ENCODE measurements at places on chromosomes 5 and 9.

- no peak for DNase-seq
Observed at GRCh38 chr5:106311230-106311915, 1359.4 kb downstream of the EFNA5 start.

DNA sequence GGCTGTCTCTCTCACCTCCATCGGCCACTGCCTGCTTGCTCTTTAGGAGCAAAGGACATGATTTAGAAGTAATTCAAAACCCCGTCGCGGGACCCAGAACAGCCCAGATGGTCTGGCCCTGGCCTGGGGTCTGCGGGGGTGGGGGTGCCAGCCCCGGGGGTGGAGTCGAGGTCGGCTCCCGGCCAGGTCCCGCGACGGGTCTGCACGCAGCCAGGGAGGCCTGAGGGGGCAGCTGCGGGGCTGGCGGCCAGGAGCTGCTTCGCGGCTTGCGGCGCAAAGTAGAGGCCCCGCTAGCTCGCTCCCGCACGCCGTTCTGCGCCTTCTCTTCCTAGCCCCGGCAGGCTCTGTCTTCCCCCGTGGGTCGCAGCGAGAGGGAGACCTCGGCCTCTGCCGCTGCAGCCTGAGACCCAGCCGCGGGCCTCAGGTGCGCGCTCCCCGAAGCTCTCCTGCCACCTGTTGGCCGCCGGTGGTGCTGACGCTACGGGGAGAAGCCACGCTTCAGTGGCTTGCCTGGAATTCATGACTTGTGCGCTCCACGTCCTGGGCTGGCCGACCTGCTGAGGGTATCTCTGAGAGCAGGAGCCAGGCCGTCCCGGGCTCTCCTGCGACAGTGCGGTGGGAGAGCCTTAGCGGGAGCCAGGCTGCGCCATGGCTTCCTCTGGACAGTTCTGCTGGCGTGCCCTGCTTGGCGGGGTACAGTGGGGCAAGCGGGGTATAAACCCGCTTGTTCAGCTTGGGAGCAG, 157.2 kb upstream of the PITX1 start:
- DNase-seq = peak; percentile 84

DNA sequence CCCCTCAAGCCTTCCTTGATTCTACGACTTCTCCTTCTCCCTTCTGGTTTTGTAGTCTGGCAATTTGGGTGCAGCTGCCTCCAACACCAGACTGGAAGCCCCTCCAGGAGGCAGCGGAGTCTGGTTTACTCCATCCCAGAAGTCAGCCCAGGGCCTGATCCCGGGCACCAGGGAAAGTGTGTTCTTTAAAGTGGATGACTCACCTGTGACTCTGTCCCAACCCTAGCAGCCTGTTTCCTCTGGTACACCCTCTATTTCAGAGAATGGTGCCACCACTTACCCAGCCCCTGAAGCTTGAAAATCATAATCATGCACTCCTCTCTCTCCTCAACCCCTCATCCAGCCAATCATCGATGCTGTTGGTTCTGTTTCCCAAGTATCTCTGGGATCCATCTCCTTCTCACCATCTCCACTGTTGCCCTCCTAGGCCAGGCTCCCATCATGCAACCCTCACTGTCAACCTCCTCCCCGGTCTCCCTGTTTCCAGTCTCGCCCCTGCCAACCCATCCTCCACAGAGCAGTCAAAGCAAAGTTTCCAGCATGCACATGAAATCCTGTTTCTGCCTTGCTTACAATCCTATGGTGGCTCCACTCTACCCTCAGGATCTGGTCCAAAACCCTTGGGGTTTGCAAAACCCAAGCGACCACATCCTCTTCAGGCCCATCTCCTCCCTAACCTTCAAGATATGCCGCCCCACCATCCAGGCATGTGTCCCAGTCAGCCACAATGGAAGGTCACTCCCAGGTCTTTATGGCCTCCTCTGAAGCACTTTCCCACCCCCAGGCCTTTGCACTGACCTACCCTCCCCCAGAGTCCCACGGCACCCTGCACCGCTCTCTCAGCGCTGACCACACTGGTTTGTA, 10.5 kb downstream of the LHX6 start:
- DNase-seq = no peak

GRCh38 chr9:123283048-123283408, 14.6 kb upstream of the STRBP start:
- no peak for DNase-seq

DNA sequence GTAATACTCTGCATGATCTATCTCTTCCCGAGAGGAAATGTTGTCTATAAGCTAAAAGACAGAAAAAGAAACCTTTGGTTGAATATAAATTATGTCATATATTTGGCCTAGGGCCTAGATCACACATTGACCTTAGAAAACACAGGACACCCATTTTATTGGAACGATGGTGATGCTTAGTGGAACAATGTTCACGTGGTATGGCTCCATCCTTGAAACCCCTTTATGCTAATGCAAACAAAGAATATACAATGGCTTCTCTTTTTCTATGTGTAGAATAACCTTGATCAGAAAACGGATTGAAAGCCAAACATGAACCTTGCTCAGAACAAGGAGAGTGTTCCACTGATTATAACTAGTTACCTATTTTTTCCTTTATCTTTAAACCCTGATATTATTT, 24.5 kb downstream of the MRPS27 start:
- DNase-seq = no peak

DNA sequence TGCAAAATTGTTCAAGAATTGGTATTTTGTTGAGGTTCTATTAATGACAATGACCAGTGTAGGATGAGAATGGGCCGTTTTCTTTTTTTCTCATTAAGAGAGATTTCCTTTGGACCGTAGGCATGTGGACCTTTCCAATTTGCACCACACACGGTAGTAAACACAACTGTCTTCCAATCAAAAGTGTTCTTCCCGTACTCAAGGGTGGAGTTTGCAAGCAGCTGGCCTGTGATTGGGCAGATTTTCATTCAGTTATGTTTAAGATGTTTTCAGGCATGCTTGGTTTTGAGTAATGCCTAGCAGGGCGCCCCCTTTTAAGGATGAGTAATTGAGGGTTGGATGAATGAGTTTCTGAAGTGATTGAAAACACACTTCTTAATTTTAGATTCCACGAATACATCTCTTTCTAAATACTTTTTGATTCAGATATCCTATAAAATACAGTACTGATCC, 2.5 kb downstream of the KDM3B start:
- no peak for DNase-seq

- DNase-seq = no peak
Observed at GRCh38 chr5:66170195-66170919, 26.3 kb downstream of the SREK1 start.

Data from colonic mucosa (tissue), 4 donors.